ENCODE measurements at places on chromosomes 12 and 14. TPM values are rescaled to one million over a fixed set of nuclear protein-coding genes. Genes with fewer than 3 reads are reported as not detected.

The RDH5 gene
- polyA plus RNA-seq: 2.2 TPM

The MIP gene
- not detected for polyA plus RNA-seq

The SVOP gene
- polyA plus RNA-seq: not detected

The TAS2R50 gene
- polyA plus RNA-seq: not detected

The CIROP gene
- polyA plus RNA-seq: not detected
